Neuronal stem cell (in vitro differentiated cells): ENCODE measurements at places on chromosomes 2 and 18.

- DNase-seq, result no peak
These were observed 131.3 kb downstream of the PXDN start for GRCh38 chr2:1613078-1613445.

DNA sequence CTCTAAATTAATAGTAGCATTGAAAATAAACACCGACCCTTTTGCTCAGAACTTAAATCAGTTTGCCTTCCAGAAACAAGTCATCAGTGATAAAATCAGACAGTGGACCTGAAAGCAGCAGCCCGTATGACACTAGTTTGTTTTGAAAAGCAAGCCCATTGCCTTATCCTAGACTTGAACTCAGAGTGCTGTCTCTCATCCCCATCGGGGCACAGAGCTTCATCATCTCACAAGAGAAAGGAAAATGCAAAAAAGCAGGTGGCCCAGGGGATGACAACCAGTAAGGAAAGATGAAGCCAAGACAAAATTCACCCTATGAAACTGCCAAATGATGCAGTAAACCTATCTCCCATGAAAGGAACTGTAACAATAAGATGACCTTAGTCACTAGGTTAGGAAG lies 71.2 kb downstream of the CERKL start:
- DNase-seq, result no peak

GRCh38 chr2:69830045-69830905 lies 815 bp downstream of the GMCL1 start:
- DNase-seq, result no peak

DNA sequence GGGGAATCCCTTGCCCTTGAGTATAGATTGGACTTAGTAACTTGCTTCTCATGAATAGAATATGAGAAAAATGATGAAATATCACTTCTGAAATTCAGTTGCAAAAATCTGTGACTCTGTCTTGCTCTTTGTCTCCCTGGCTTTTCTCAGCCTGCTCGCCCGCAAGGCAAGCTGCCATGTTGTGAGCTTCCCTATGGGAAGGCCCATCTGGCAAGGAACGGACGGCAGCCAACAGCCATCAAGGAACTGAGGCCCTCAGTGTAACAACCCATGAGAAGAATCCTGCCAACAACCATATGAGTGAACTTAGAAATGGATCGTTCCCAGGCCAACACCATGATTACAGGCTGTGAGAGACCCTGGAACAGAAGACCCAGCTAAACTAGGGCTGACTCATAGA lies 58.4 kb upstream of the PGAP1 start:
- no peak for DNase-seq

DNA sequence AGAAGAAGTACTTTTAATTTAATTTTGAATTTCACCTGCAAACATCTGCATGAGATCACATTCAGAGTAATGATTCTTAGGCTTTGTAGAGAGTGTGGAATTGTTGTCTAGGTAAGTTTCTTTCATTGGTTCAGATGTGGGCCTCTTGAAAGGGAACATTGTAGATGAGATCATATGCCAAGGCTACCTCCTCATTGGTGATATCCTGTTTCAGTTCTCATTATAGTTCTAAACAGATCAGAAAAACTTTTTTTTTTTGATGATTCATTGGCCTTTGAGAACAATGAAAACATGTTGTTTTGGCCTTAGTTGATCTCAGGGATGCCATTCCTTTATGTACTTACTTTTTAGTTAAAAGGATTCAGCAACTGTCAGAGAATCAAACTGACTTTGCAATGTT lies 44.5 kb downstream of the EML6 start:
- no peak for DNase-seq

DNA sequence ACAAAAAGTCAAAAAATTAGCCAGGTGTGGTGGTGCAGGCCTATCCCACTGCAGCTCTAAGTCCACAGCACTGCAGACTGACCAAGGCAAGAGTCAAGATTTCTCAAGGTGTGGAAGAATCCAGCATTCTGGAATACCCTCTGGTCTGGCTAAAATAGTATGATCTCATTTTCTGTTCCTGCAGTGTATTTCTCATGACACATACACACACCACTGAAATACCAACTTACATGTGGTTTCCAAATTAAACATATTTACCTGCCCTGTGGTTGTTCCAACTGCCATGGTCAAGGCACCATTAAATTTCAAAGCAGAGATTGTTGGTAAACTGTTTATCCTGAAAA lies 30.9 kb downstream of the NOL10 start:
- DNase-seq, result no peak

- peak; percentile 83 for DNase-seq
These were observed at the start of gene ABHD3 for GRCh38 chr18:21704603-21705364. Gene ABHD3, minus strand, starts transcription at chr18:21704774. Its CDS starts 109 bp downstream, at chr18:21704665.

- no peak for DNase-seq
These were observed 33.0 kb downstream of the LINC00305 start for GRCh38 chr18:64115881-64116280.

GRCh38 chr2:148519013-148519412 lies 125.5 kb upstream of the EPC2 start:
- DNase-seq, result no peak

DNA sequence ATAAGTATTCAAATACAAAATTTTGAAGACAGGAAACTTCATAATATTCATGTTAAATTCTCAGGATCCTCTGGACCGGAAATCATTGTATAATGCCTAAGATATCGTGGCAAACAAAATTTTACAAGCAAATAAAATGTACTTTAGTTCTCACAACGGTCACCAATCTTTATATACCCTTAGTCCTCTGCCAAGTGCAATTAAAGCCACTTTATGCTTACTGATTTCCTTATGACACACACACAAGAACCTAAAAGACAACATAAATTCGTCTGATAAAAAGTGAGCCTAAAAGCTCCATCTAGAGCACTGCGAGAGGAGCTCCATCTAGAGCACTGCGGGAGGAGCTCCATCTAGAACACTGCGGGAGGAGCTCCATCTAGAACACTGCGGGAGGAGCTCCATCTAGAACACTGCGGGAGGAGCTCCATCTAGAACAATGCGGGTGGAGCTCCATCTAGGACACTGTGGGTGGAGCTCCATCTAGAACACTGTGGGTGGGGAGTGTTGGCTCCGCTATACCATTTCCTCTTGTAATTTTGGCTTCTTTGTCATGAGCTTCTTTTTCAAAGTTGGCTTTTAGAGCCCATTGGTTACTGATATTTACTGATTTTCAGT lies 15.9 kb downstream of the ATP8B1 start:
- no peak for DNase-seq

DNA sequence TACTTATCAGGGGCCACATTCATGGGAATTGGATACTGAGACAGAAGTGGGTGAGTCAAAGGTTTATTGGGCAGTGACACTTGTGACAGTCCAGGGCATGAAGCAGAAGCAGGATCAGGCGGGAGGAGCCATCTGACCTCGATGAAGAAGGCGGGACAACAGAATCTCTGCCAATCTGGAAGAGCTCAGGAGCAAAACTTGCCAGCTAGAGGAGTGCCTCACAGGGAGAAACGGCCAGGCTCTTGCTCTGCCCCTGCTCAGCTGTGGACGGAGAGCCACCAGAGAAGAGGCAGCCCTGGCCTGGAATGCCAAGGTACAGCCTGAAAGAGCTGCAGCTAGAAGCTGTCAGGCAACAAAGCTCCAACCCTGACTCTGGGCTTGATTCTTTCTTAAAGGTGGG lies 16.9 kb downstream of the DAW1 start:
- DNase-seq, result no peak

DNA sequence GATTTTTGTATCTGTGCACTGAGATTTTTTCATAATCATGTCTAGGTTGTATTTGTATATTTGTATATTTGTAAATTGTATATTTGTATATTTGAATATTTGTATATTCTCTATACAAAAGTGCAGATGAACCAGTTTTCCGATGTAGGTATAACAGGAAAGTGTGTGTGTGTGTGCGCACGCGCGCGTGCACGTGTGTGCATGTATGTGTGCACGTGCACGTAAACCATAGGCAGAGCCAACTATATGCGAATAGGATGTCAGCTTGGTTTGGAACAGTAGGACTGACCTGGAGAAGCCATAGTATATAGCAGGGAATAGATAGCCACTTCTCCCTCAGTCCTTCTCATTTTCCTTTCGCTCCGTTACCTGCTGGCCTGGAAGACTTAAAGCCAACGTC lies 565.8 kb downstream of the XIRP2 start:
- DNase-seq, result no peak

- no peak for DNase-seq
These were observed 124.1 kb upstream of the ZBTB14 start for GRCh38 chr18:5419601-5420000.

DNA sequence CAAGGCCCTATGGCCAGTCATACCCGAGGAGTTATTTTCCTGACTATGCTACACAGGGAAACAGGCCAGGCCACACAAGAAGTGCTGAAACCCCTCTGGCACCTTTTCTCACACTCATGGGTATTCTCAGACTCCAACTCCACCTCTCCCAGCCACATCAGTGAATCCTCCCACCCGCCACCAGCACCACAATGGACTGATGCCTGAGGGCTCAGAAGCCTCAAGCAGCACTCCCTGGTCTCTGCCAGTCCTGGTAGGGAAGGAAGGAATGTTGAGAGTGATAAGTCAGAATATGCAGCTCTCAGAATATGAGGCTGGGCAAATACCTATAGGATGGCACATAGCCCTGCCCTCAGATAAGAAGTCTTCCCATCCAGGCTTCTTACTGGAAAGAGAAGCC lies 391.1 kb downstream of the ALK start:
- no peak for DNase-seq

- DNase-seq, result peak; percentile 48
These were observed 31.9 kb downstream of the C1QL2 start for GRCh38 chr2:119126650-119127049.

DNA sequence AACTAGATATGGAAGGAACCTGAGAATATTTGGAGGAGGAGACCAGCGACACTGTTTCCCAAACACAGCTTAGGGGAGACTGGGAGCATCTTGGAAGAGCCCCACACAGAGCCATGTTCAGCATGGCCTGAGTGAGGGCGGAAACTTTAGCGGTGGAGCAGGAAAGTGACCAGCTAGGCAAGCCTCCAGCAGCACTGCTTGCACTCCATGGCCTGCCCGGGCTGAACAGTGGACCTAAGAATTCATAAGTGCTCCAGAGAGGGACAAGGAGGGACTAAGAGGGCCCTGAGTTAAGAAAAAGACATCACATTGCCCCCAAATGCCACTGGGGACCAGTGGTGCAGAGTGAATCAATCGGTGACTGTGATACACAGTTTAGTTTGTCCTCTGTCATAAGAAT lies 566.4 kb downstream of the TNS1 start:
- DNase-seq, result no peak

- no peak for DNase-seq
These were observed 16.2 kb upstream of the CLASP1 start for GRCh38 chr2:121665504-121665903.

DNA sequence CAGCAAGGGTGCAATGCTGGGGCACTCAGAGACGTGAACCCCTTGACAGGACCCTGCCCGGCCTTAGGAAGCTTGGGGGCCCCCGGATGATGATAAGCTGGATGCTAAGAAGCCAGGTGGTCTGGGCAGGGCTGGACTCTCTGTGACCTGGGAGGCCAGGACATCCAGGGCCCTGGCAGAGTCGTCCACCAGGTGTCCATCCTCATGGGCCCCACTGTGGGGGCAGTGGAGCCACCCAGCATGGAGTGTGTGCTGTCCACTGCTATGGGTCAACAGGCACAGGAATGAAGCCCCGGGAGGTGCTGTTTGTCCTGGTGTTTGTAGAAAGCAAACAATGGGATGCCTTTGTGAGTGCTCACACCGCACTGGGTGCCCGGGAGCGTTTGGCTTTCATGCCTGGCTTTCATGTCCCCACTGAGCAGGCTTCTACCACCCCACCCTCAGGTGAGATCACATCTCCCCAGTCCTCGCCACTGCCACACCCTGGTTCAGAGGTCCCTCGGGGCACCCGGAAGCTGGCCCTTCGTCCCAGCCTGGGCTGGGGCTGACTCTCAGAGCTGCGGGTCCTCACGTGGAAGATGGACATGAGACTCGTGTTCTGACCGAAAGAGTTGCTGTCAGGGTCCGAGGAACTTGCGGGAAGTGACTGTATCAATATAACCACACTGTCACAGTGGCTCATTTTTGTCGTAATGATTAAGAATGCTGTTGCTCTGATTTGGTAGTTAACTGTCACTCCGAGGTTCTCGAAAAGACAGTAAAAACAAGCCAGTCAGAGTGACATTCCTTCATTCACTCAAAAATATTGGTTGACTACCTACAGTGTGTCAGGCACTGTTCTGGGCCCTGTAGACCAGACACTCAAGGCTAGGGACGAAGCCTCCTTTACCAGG lies 53.3 kb downstream of the INHBB start:
- no peak for DNase-seq

DNA sequence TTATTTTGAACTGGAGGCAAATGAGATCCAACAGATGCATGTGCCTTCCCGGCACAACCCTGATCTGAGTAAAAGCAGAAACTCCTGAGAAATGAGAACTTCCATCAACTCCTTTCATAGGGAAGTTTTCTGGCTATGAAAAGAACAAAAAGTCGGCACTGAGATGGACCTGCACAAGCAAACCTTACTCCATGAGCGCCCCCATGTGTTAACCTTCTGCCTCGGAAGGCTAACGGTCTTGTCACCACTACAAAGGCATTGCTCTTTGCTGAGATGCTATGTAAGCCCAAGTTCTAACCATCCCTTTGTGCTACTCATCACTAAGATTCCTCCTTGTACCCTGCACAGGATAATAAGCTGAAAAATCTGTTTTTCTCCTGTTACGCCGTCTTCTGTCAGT lies 57.3 kb upstream of the SULT1C3 start:
- DNase-seq, result no peak

DNA sequence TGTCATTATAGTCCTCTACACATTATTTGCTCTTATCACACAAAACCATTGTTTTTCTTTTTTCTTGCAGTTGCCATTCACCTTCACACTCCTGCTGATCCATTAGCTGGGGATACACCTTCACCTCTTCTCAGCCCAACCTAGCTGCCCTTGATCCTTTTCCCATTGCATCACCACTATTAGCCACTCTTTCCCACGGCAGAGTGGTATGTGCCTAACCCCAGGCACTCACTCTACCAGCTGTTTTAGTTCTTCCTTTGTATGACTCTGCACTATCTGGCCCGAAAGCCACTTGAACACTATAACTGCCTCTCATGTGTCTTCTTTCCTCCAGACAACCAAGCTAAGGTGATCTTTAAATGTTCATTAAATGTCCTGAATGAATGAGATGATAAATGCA lies 145.4 kb upstream of the PIK3C3 start:
- no peak for DNase-seq

DNA sequence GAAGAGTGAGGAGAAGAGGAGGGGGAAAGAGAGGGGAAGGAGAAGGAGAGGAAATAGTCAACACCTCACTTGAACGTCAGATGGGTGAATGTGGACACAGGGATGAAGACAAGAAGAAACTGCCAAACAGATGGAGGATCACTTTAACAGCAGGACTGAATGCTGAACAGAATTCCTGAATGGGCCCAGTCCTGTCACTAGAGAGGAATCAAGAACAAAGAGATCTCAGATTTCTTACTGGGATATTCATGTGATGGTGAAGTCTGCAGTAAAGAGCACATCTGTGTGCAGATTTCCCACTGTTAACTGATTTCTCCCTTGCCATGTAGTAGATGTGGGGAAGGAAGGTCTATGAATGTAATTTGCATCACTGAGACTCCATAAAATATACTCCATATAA lies 135.4 kb downstream of the L3MBTL4 start:
- DNase-seq, result no peak

GRCh38 chr2:584863-585823 lies 92.1 kb downstream of the TMEM18 start:
- DNase-seq, result no peak

- DNase-seq, result no peak
These were observed 153.7 kb upstream of the NCK2 start for GRCh38 chr2:105590780-105591660.

- DNase-seq, result no peak
These were observed 123.5 kb downstream of the DNAH6 start for GRCh38 chr2:84639751-84640150.
